Stimulated activated CD8-positive, alpha-beta memory T cell treated with anti-CD3 and anti-CD28 coated beads, Interleukin-7, amount 100 ng/mL, for 4 hours (primary cell): ENCODE measurements at places on chromosomes 1 and 21.

GRCh38 chr1:235642011-235642942, 7.3 kb downstream of the GNG4 start:
- DNase-seq: peak; percentile 58

- DNase-seq: no peak
Observed at GRCh38 chr1:89125240-89125912, 538 bp downstream of the GBP2 start.

DNA sequence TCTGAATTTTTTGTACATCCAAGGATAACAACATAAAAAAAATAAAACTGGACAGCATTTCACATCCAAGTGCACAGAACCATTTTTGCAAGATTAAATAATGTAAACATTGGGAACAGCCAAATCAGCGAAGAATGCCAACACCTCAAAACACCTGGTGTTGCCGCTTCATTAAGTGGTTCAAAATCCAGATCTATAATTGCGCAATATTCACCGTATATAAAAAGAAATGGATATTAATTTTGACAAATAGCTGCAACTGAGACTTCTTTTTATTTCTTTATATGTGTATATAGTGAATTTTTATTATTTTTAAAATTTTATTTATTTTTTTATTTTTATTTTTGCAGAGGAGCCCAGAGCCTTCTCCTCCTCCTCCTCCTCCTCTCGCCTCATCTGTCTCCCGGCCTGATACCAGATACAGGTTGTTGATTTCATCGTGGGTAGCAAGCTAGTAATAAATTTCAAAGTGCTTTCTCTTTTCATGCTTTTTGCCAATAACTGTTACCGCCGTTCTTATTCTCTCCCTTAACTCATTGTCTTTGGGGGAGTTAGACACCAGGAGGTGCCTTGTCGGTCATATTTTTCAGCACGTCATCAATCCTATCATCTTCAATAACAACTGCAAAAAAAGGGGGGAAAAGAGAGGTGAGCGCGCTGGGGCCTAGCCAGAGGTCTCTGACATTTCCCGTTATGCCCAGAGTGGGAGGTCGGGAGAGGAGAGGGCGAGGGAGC, 2.7 kb downstream of the CAMK2N1 start:
- DNase-seq: no peak

GRCh38 chr1:25347556-25347955, 9.4 kb downstream of the TMEM50A start:
- no peak for DNase-seq

DNA sequence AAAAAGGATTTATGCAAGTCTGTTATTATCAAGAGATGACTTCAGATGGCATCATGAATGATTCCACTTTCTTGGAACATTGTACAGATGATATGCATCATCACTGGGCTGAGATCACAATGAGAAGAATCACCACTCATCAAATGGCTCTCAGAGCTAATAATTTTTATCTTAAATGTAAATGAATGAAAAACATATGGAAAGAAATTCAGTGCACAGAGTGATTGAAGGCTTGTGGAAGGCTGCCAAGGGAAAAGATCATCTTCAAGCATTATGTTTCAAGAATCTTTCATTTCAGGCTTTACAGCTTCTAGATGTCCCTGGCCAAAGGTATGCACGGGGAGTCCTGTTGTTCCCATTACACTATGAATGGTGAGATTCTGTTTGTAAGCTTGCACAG, 955.7 kb downstream of the TTLL7 start:
- no peak for DNase-seq

- no peak for DNase-seq
Observed at GRCh38 chr1:177511036-177511435, 340.3 kb downstream of the BRINP2 start.

DNA sequence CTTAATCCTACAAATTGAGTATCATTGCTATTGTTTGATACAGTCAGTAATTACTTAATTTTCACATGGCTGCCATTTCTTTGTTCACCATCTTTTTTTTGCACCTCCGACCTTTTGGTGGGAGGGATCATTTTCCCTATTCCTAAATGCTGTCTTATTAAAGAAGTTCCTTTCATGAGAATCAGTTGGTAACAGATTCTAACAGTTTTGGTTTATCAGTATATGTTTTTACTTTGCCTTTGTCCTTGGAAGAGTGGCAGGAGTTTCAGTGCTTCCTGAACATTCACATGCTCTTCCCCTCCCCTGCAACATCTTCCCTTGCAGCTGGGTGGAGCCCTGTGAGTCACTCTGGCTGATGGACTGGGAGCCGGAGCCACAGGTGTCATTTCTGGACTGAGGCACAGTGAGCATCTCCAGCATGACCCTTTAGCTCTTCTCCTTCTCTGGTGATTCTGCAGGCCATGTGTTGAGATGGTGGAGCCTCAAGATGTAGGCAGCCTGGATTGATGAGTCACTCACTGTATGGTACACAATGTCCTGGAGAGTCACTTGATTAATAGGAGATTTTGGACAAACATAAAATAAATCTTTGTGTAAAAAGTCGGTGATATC, 217.7 kb downstream of the URB2 start:
- no peak for DNase-seq

GRCh38 chr1:165933446-165934170, 106.2 kb downstream of the UCK2 start:
- no peak for DNase-seq

- DNase-seq: no peak
Observed at GRCh38 chr1:115976921-115977498, 697 bp downstream of the SLC22A15 start.

DNA sequence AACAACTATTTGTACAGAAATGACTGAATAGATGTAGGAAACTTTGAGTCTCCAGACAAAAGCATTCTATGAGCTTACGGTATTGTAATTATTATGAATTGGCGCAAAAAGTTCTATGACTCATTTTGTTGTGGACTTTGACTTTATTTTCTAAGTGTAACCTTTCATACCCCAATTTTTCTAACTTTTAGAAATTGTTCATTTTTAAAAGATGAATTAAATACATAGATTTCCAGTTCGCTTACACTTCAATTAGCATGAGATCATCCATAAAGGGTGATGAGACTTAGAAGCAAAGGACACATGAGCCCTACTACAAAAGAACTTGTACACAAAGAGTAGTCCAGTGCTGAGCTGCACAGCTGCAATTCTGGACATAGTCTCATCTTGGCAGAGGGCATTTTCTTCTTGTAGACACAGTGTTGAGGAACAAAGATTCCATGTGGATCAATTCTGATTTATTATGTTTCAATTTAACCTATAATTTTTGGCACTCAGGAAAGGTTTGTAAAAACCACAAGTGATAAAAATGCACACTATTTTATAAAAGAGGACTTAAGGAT, 431.1 kb downstream of the LRRIQ3 start:
- DNase-seq: no peak

DNA sequence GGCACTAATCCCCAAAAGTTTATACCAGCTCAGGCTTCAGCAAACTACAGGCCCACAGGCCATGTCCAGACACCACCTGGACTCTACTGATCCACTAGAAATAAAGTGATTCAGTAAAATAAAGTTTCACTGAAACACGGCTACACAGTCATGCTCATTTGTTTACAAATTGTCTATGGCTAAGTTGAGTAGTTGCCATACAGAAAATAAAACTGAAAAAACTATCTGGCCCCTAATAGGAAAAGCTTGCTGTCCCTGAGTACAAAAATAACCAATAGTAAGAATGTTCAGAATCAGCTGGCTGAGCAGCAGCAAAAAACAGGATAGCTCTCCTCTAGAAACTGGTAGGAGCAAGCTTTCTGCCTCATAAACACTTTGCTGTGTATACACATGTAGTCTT, 221.5 kb downstream of the RERE start:
- DNase-seq: no peak

GRCh38 chr1:202811296-202812175, 782 bp downstream of the PCAT6 start:
- no peak for DNase-seq

DNA sequence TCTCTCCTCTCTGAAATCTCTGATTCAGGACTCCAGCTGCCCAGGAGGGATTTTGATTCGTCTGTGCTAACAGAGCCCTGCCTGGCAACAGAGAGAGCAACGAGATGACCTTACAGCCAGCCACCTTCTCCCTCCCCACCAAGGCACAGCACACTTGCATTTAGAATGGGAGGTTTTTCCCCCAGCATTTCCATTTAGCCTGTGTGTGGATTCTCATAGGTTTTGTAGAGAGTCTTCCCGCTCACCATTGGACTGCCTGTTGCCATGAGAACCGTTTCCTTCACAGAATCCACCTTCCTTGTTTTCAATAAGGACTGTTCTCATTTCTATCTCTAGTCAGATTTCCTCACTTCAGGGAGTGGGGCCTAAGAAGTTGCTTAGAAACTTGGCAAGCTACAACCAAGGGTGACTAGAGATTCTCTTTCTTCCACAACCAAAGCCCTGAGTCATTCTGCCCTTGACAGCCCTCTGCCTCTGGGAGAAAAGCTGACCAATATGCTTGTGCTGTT, 5.8 kb upstream of the IKBKE start:
- no peak for DNase-seq

GRCh38 chr1:51329443-51330325, 678 bp downstream of the TTC39A start:
- no peak for DNase-seq

GRCh38 chr1:17059391-17060305, 5.8 kb upstream of the SDHB start:
- no peak for DNase-seq

GRCh38 chr1:109792056-109792831, 28.5 kb upstream of the EPS8L3 start:
- no peak for DNase-seq

- DNase-seq: no peak
Observed at GRCh38 chr1:109185357-109185756, 28.4 kb upstream of the SARS1 start.

DNA sequence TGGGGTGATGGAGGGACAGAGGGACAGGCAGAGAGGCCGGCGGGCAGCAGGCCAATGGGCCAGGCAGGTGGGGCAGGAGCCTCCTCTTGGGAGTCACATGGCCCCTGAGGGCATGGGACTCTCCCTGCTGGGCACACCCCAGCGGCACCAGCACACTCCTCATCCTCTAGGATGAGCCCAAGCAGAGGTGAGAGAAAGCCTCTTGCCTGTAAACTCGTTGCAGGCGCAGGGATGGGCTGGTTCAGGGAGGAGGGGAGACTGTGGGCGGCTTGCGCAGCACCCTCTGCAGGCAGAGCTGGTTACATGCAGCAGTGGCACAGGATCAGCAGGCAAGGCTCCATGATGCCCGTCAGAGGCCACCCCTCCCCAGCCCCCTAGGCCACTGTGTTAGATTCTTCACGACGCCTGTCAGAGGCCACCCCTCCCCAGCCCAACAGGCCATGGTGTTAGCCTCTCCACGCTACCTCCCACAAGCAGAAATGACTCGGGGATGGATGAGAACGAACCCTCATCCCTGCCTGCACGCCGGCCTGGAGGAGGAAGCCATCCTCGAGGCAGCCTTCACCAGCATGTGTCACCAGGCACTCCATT, 209.7 kb upstream of the VAMP3 start:
- DNase-seq: no peak

GRCh38 chr1:42552636-42553035, 89.5 kb downstream of the CCDC30 start:
- no peak for DNase-seq

- peak; percentile 14 for DNase-seq
Observed at GRCh38 chr1:157490467-157491165, 61.7 kb downstream of the FCRL5 start.

DNA sequence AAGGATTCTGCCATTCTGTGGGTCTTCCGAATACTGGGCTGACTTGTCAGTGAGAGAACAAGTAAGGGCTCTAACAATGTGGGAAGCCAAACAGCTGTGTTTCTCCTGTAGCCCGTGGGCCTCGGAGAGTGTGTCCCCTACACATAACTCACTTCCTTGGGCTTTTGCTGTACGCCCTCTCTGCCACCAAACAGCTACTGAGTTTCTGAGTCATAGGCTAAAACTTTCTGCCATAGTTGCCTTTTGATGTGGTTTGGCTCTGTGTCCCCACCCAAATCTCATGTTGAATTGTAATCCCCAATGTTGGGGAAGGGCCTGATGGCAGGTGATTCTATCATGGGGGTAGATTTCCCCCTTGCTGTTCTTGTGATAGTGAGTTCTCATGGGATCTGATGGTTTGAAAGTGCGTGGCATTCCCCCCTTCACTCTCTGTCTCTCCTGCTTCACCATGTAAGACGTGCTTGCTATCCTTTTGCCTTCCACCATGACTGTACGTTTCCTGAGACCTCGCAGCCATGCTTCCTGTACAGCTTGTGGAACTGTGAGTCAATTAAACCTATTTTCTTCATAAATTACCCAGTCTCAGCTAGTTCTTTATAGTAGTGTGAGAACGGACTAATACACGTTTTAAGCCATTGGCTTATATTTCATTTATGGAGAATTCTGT, 194.8 kb upstream of the HMCN1 start:
- DNase-seq: no peak

DNA sequence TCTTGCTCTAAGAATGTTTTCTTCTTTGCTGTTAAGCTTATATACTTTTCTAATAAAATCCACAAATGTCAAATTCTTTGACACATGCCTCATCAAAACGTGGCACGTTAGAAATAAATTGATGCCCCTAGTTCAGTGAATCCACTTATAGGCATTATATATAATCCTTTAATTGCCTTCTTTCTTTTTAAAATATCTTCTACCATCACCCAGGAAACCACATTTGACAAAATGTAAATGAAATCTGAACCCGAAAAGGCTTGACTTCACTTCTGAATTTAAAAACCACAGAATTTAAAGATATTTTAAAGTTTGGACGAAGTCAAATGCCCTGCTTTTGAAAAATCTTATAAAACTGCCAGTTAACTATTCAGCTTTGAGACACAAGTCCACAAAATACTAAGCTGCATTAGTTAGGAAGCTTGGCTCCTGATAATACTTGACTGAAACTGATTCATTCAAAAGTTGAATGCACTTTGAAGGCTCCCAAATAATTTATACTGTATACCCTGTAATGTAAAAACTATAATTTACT, 22.4 kb upstream of the KIFAP3 start:
- no peak for DNase-seq

DNA sequence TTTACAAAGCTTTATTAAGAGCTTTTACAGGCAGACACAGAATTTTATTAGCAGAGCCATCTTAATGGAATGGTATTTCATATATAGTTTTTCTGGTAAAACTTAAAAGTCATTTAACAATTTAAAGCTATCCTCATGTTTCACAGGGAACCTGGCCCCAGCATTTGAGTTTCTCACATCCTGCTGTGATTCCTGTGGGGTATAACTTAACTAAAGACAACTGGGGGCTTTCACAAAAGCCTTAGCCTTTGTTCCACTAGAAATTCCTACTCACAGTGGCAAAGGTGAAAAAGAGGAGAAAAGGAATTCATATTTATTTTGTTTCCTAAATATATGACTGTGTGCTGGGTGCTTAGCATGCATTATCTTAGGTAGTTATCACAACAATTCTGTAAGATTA, 233.9 kb downstream of the DENND1B start:
- no peak for DNase-seq

GRCh38 chr1:204834336-204834735, 36.3 kb upstream of the NFASC start:
- no peak for DNase-seq

- no peak for DNase-seq
Observed at GRCh38 chr1:41939194-41939593, 20.5 kb upstream of the HIVEP3 start.

- DNase-seq: no peak
Observed at GRCh38 chr1:62337706-62338631, 18.7 kb upstream of the KANK4 start.

GRCh38 chr21:23886828-23887724, 1720.2 kb downstream of the MRPL39 start:
- no peak for DNase-seq

- DNase-seq: no peak
Observed at GRCh38 chr1:198472119-198472518, 68.4 kb downstream of the ATP6V1G3 start.

GRCh38 chr1:210441028-210441427, 112.3 kb downstream of the HHAT start:
- no peak for DNase-seq

GRCh38 chr1:25428475-25429166, 2.1 kb upstream of the MACO1 start:
- DNase-seq: no peak
